Ovary (tissue), 10 donors: ENCODE measurements at places on chromosomes 2 and 18. TPM values are rescaled to one million over a fixed set of nuclear protein-coding genes. Genes with fewer than 3 reads are reported as not detected.

EML6 gene
- 0.29 TPM for polyA plus RNA-seq

- H3K36me3 ChIP-seq, result no peaks in the 10 kb centered on the region
- peak overlapping the region; percentile 27 for H3K27ac ChIP-seq
- no peak overlapping the region for H3K4me3 ChIP-seq
- DNase-seq, result peak; percentile 29
These were observed 38.4 kb downstream of the LONRF2 start for GRCh38 chr2:100283724-100284501.

CNDP1 gene
- 0.02 TPM for polyA plus RNA-seq

- DNase-seq, result peak; percentile 19
- no peaks in the 10 kb centered on the region for H3K27me3 ChIP-seq
- H3K36me3 ChIP-seq, result no peaks in the 10 kb centered on the region
- H3K27ac ChIP-seq, result no peak overlapping the region
These were observed 161.4 kb downstream of the ZFP36L2 start for GRCh38 chr2:43065036-43065435.

CNTNAP5 gene
- not detected for polyA plus RNA-seq

DNA sequence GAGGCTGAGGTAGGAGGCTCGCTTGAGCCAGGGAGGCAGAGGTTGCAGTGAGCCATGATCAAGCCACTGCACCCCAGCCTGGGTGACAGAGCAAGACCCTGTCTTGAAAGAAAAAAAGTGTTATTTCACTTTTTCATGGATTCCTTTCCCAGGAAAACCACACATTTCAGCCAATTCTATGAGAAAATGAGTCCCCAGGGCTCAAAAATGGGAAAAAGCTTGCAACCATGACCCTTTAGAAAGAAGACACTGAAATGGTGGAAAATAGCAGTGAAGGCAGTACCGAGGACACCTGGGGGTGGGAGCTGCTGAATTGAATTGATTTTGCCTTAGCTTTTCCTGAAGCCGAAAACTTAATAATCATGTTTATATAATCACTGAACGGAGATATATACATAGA, 284.2 kb upstream of the HDAC4 start:
- H3K4me1 ChIP-seq, result no peaks in the 10 kb centered on the region
- H3K27me3 ChIP-seq, result no peaks in the 10 kb centered on the region
- H3K4me3 ChIP-seq, result no peak overlapping the region
- no peak for DNase-seq
- H3K27ac ChIP-seq, result no peak overlapping the region

LIMS1 gene
- 38.8 TPM for polyA plus RNA-seq

DNA sequence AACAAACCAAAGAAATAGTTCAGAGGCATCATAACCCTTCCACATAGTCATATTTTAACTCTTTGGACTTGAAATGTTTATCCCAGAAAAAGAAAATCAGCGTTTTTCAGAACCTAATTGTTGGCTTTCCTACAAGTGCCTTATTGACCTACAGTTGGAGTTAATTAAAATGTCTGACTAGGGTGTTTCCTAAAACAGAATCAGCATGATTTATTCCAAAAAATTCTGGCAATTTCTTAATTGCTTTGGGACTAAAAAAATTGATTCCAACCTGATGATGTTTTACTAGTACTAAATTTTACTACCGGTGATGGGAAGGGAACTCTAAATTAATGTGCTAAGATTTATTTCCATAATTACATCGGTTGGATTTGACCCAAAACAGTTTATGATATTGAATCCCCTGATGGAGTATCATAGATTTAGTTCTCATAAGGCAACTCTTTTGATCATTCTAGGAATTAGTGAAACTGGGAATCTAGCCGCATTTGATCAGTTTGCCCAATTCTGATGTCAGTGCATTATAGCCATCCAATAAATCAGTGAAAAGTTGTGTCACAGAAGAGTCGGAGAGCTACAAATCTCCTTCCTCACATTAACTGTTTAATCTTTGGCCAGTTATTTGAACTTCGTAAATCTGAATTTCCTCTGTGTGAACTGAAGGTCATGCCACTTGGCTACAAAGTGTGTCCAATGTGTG, 134.3 kb upstream of the DSEL start:
- no peak for DNase-seq
- H3K27ac ChIP-seq, result no peak overlapping the region
- no peaks in the 10 kb centered on the region for H3K36me3 ChIP-seq
- H3K4me1 ChIP-seq, result no peaks in the 10 kb centered on the region
- no peak overlapping the region for H3K4me3 ChIP-seq
- H3K27me3 ChIP-seq, result no peaks in the 10 kb centered on the region

DNA sequence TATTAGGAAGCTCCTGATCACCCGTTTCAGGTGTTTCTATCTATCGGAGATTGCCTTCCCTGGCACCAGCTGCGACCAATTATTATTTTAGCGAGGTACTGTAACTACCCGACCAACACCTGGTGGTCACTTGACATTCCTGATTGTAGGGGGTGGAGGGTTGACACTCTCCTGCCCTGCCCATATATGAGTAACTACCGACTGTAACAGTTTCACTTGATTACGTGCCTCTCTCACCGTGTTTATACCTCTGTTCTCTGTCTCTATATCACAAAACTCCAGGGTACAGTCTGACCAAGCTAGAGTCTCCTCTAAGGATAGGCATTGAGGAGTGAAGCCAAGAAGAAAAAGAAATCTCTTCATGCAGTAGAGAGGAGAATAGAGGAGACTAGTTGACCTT, 268.0 kb upstream of the LRATD1 start:
- no peaks in the 10 kb centered on the region for H3K27me3 ChIP-seq
- H3K4me1 ChIP-seq, result no peaks in the 10 kb centered on the region
- H3K4me3 ChIP-seq, result no peak overlapping the region
- DNase-seq, result no peak
- no peaks in the 10 kb centered on the region for H3K36me3 ChIP-seq

- no peaks in the 10 kb centered on the region for H3K36me3 ChIP-seq
- DNase-seq, result no peak
- H3K27ac ChIP-seq, result no peak overlapping the region
- no peak overlapping the region for H3K4me3 ChIP-seq
- no peaks in the 10 kb centered on the region for H3K4me1 ChIP-seq
- H3K27me3 ChIP-seq, result no peaks in the 10 kb centered on the region
These were observed 286.2 kb downstream of the TMX3 start for GRCh38 chr18:68428661-68429060.

- no peak overlapping the region for H3K4me3 ChIP-seq
- H3K27ac ChIP-seq, result no peak overlapping the region
- DNase-seq, result no peak
- H3K4me1 ChIP-seq, result no peaks in the 10 kb centered on the region
- H3K36me3 ChIP-seq, result no peaks in the 10 kb centered on the region
- H3K27me3 ChIP-seq, result no peaks in the 10 kb centered on the region
These were observed 6.7 kb downstream of the TMEM214 start for GRCh38 chr2:27039426-27039825.

TXNDC2 gene
- polyA plus RNA-seq, result 0.55 TPM

SALL3 gene
- 0.15 TPM for polyA plus RNA-seq

DNA sequence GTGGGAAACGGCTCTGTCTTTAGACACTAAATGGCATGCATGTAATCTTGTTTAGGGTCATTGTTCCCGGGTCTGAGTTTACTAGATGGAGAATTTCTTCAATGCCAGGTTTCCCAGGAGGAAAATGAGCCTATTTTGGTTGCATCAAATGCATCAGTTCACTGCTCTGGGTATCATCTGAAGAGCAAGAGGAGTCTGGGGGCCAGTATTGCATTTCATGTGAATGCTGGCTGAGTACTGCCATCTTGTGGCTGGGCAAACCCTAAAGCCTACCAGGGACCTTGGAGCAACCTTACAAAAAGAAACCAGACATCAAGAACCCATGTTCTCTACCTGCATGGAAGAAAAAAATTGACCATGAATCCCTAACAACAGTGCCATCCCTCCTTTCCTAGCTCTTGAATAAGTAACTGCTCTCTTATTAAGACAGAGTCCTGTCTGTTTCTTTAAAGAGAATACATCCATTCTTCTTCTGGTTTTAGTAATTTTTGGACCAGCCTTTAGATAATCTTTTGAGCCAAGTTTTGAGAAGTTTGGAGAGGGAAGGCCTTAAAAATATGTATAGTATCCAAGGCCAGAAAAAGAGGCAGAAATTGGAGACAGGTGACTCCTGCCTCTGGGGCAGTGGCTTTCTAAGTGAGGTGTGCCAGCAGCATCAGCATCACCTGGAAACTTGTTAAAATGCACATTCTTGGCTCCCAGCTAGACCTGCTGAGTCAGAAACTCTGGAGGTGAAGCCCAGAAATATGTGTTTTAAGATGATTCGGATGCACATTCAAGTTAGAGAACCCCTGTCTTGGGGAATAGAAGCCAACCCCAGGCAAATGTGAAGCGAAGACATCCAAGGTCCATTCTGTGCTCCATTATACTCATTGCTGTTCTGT, 261.0 kb upstream of the CXCR4 start:
- no peak overlapping the region for H3K27ac ChIP-seq
- H3K4me1 ChIP-seq, result peaks cover 4% of the 10 kb centered on the region
- no peak overlapping the region for H3K4me3 ChIP-seq

GRCh38 chr18:9348079-9348671, 13.6 kb downstream of the TWSG1 start:
- H3K27me3 ChIP-seq, result no peaks in the 10 kb centered on the region
- no peak overlapping the region for H3K4me3 ChIP-seq
- no peak for DNase-seq
- no peak overlapping the region for H3K27ac ChIP-seq
- H3K36me3 ChIP-seq, result no peaks in the 10 kb centered on the region
